ENCODE measurements at places on chromosomes 6 and 20.

- DNase-seq, result no peak
Observed at GRCh38 chr20:19212821-19213502, 520 bp downstream of the SLC24A3 start.

- no peak for DNase-seq
Observed at GRCh38 chr6:80245043-80245442, 138.6 kb downstream of the BCKDHB start.

- DNase-seq, result no peak
Observed at GRCh38 chr20:16000112-16000511, 573.1 kb downstream of the KIF16B start.

DNA sequence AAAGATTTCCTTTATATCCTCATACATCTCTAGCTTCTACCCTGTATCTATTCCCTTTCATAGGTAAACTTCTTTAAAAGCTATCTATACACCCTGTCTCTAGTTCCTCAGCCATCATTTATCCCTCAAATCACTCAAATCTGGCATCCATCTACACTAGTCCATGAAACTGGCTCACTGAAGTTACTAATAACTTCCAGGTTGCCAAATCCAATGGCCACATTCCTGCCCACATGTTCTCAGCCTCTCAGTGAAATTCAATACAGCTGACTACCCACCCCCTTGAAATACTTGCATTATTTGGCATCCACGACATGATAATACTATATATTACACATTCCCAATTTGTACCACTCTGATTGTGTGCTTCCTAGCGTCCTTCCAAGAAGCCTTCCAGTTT is 8.7 kb downstream of the REPS1 start:
- no peak for DNase-seq

GRCh38 chr6:102474041-102474807 is 1080.7 kb downstream of the GRIK2 start:
- DNase-seq, result no peak
